Vagina (tissue), 2 donors: ENCODE measurements at places on chromosomes 11 and 22. TPM values are rescaled to one million over a fixed set of nuclear protein-coding genes. Genes with fewer than 3 reads are reported as not detected.

DNA sequence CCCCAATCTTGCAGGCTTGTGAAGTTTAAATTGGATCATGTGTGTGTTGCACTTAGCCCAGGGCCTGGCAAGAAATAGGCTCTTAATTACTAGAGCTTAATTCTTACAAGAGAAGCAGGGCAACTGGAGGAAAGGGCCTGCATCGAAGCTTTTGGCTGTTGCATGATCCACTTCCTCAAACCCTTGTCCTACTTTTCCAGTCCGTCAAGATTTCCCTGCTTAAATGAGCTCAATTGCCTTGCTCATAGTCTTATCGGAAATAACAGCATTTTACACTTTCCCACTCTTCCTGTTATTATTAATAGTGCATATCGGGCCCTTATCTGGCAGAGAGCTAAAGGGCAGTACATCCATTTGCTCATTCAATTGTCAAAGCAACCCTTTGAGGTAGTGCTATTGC lies 18.1 kb downstream of the DTX4 start:
- no peak overlapping the region for H3K27ac ChIP-seq
- H3K4me1 ChIP-seq = peaks cover 26% of the 10 kb centered on the region
- H3K27me3 ChIP-seq = no peaks in the 10 kb centered on the region

ZNRF3 gene
- 7.9 TPM for total RNA-seq

DNA sequence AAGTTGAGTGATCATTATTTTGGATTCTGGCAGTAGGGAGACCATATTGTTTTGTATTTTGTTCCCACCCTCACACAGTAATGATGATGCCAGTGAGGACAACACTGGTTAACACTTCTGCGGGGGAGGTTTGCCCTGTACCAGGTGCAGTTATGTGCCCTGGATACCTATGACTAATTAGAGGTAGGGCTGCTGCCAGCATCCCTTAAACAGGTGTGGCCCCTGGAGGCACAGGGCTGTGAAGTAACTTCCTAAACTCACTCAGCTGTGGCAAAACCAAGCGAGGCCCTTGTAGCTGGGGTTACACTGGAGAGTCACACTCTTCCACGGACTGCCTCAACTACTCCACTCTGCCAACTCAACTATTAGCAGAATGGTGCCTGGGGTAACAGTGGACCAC lies 64.5 kb downstream of the MCM5 start:
- H3K36me3 ChIP-seq = no peaks in the 10 kb centered on the region
- peaks cover 13% of the 10 kb centered on the region for H3K4me1 ChIP-seq

ELFN2 gene
- total RNA-seq = not detected

GRCh38 chr11:107769189-107769588 lies 57.3 kb upstream of the SLN start:
- H3K27ac ChIP-seq = no peak overlapping the region
- no peak overlapping the region for H3K4me3 ChIP-seq
- no peaks in the 10 kb centered on the region for H3K27me3 ChIP-seq
- H3K36me3 ChIP-seq = no peaks in the 10 kb centered on the region
